Naive thymus-derived CD8-positive, alpha-beta T cell (primary cell): ENCODE measurements at places on chromosomes 2 and 18.

GRCh38 chr18:4455113-4455811, at the start of gene DLGAP1:
TSS of gene DLGAP1 (minus strand) at chr18:4455307.
- no peak for DNase-seq

- no peak for DNase-seq
Observed at GRCh38 chr2:134244587-134244986, 9.3 kb upstream of the MGAT5 start.

- DNase-seq, result no peak
Observed at GRCh38 chr2:42874949-42875801, 82.8 kb upstream of the HAAO start.

GRCh38 chr18:35717182-35717581, 135.6 kb downstream of the GALNT1 start:
- DNase-seq, result no peak

DNA sequence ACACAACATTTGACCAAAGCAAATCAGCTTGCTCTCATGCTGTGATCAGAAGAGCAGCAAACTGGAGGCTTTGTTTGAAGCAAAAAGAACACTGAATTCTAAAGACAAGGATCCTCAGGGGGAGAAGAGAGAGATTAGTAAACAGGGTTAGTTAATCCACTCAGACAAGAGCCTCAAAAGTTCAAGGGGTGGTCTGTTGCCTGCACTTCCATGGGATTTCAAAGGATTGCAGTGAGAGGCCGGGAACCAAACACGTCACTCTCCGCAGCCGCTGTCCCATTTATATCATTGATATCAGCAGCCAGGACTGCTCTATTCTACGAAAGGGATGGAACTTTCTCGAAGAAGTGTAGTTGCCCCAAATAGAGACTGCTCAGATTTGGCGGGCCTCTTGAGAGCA, 97.8 kb upstream of the SP3 start:
- no peak for DNase-seq

DNA sequence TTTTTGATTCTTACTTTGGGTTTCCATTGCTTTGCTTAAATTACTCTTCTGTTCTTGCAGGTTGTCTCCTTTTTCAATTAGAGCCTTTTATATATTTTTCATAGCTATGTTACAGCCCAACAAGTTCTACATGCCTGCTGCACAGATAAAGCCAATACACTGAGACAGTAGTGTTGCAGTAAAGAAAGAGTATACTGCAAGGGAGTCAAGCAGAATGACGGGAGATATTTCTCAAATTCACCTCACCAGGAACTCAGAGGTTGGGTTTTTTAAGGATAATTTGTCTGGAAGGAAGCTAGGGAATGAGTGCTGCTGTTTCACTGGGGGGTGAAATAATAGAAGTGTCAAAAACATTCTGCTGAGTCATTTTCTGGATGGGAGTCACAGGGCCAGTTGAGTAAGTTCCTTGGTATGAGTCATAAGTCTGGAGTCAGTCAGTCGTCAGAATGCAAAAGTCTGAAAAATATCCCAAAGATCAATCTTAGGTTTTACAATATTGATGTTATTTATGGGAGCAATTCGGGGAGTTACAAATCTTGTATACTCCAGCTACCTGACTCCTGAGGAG, 193.0 kb upstream of the RGPD4 start:
- no peak for DNase-seq

- DNase-seq, result no peak
Observed at GRCh38 chr2:240981280-240981679, 17.1 kb upstream of the SNED1 start.
